Progenitor cell of endocrine pancreas (in vitro differentiated cells): ENCODE measurements at places on chromosomes 6 and 20. TPM values are rescaled to one million over a fixed set of nuclear protein-coding genes. Genes with fewer than 3 reads are reported as not detected.

The TFAP2B gene
- 0.74 and 1.8 TPM in 2 replicates for total RNA-seq

The OVOL2 gene
- 5.4 and 5.9 TPM in 2 replicates for total RNA-seq

The CST2 gene
- total RNA-seq, result not detected in 2 replicates

The KCNG1 gene
- total RNA-seq, result 7.8 and 10.5 TPM in 2 replicates

The CGAS gene
- 0.24 and 0.31 TPM in 2 replicates for total RNA-seq

The CCN5 gene
- not detected in 2 replicates for total RNA-seq

The SCGN gene
- 95.0 and 97.2 TPM in 2 replicates for total RNA-seq

The KCNK15 gene
- total RNA-seq, result 0.22 and 0.27 TPM in 2 replicates

The ADTRP gene
- total RNA-seq, result not detected in 2 replicates

The RAMACL gene
- 1.7 and 2.7 TPM in 2 replicates for total RNA-seq

The HLA-DRB5 gene
- total RNA-seq, result 0.60 and 0.71 TPM in 2 replicates

The BNIP5 gene
- 0.07 and 0.10 TPM in 2 replicates for total RNA-seq

The NDUFAF4 gene
- total RNA-seq, result 28.4 and 31.5 TPM in 2 replicates

The EDEM2 gene
- 38.3 and 40.1 TPM in 2 replicates for total RNA-seq

The TTK gene
- 20.6 and 22.1 TPM in 2 replicates for total RNA-seq

The NPEPL1 gene
- 55.4 and 56.3 TPM in 2 replicates for total RNA-seq

The SMPDL3A gene
- total RNA-seq, result 8.6 and 11.0 TPM in 2 replicates
